ENCODE measurements at places on chromosomes 3 and 15.
A peak's percentile ranks its signal among the peaks of the same experiment; 100 is the strongest.

DNA sequence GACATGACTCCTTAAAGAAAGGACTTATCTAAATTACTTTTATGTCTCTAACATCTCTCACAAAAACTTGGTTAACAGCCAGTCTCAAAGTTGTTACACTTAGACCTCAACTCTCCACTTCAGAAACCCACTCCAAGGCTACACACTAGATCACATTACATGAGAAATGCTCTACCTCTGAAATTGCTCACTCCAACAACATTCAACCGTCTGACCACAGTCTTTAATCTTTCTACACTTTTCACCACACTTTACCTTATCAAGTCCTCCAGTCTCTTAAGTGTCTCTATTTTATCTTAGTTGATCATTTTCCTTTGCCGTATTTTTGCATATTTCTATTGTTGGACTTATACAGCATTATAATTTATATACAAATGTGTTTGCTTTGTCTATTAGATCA, 5.8 kb downstream of the SLC12A6 start:
- no peaks in the 10 kb centered on the region for H3K27me3 ChIP-seq
- H3K4me1 ChIP-seq, result peaks cover 56% of the 10 kb centered on the region
- no peak overlapping the region for H3K27ac ChIP-seq
- no peak for DNase-seq

DNA sequence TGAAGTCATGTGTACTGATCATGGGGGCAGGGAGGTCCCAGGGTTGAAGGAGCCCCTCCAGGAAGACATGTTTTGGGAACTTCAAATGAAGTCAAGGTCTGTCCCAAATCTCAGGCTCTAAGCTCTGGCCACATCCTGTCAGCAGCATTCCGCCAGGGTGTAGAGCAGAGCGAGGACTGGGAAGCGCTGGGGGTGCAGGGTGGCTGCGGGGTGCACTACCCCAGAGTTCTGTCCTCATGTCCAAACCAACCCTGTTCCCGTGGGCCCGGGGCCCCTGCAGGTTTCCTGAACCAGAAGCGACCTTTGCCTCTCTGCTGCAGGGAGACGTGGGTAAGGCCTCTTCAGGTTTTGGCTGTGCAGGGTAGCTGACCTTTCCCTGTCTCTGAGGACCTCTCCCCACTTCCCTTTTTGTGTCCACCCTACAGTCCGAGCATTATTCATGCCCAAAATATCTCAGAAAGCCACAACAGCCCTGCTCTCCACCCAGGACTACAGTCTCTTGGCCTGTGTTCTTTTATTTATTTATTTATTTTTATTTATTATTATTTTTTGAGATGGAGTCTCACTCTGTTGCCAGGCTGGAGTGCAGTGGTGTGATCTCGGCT, 26.6 kb upstream of the FLNB start:
- DNase-seq, result no peak
- H3K4me1 ChIP-seq, result peaks cover 38% of the 10 kb centered on the region
- H3K27me3 ChIP-seq, result no peaks in the 10 kb centered on the region
- no peaks in the 10 kb centered on the region for H3K36me3 ChIP-seq

DNA sequence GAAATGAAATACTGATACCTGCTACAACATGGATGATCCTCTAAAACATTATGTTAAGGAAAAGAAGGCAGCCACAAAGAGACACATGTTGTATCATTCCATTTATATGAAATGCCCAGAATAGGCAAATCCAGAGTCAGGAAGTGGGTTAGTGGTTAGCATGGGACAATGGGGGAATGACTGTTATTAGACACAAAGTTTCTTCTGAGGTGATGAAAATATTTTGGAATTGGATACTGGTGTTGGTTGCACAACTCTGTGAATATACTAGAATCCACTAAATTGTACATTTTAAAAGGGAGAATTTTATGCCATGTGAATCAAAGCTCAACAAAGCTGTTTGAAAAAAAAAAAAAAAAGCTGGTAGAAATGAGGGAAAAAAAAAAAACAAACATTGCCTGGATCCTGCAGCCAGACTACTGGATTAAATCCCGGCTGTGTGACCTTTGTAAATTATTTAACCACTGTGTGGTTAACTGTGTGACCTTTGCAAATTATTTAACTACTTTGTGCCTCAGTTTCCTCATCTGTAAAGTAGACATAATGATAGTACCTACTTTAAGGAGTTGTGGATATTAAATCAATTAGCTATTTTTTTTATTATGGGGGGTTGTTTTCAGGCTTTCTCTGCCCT, 75.6 kb upstream of the PRICKLE2 start:
- H3K36me3 ChIP-seq, result no peaks in the 10 kb centered on the region
- no peak overlapping the region for H3K4me3 ChIP-seq
- no peak for DNase-seq
- H3K4me1 ChIP-seq, result no peaks in the 10 kb centered on the region
- no peak overlapping the region for H3K27ac ChIP-seq

DNA sequence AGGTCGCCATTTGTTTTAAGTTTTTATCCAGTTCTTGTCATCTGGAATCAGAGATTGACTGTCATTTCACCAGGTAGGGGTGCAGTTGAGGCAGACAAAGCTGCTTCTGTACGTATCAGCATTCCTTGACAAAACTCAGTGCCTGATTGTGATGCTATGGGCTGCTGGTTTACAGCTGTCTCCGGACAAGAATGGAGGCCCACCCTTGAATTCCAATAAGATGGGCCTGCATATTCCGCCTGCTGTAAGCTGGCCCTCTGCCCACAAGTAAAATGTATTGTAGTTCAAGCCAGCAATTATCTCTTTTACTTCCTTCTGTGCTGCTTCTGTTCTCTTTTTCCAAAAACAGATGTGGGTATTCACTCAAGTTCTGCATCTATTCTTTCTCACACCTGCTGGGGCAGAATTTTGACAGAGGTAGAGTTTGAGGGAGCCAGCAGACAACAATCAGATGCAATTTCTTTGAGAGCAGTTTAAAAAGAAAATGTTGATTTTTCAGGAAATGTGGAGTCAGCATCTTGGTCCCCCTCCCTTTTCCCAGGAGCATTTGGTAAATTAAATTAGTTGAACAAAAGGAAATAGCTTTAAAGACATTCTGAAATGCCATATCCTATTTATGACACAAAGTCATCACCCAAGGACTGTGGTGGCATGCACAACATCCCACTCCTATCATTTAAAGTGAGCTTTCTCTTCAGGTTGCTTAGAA, 53.5 kb downstream of the IQCH start:
- no peaks in the 10 kb centered on the region for H3K36me3 ChIP-seq
- H3K4me3 ChIP-seq, result no peak overlapping the region
- no peaks in the 10 kb centered on the region for H3K27me3 ChIP-seq
- DNase-seq, result no peak

- H3K27ac ChIP-seq, result peak overlapping the region; percentile 1
- no peaks in the 10 kb centered on the region for H3K36me3 ChIP-seq
- H3K27me3 ChIP-seq, result no peaks in the 10 kb centered on the region
- peak; percentile 35 for DNase-seq
- peak overlapping the region; percentile 78 for H3K4me3 ChIP-seq
Measured at GRCh38 chr3:48187579-48188265, 495 bp downstream of the CDC25A start.

DNA sequence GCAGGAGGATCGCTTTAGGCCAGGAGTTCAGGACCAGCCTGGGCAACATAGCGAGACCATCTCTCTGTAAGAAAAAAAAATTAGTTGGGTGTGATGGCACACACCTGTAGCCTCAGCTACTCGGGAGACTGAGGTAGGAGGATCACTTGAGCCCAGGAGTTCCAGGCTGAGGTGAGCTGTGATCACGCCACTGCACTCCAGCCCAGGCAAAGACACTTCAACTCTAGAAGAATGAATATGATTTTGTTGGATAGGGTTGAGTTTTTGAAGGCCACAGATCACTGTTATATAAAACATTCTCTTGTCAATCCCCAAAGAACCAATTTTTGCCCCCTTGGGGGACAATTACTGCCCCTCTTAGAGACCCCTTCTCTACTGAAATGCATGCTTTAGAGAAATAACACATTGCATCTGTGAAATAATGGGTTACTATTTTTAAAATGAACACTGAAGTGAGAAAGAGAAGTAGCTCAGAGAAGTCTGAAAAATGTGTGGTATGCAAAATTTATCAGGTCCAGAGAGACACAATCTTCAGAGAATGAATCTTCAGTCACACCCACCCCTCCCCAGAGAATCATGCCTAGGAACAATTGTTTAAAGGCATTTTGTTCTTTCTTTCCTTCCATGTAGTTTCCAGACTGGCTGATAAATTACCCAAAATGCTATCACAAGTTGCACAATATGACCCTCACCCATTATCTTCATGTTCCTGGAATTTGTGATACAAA, 42.7 kb downstream of the METTL6 start:
- peaks cover 19% of the 10 kb centered on the region for H3K4me1 ChIP-seq
- no peak overlapping the region for H3K4me3 ChIP-seq
- no peak for DNase-seq
- no peaks in the 10 kb centered on the region for H3K27me3 ChIP-seq
- no peaks in the 10 kb centered on the region for H3K36me3 ChIP-seq

- H3K27ac ChIP-seq, result peak overlapping the region; percentile 70
- no peak for DNase-seq
- no peaks in the 10 kb centered on the region for H3K36me3 ChIP-seq
- H3K27me3 ChIP-seq, result peaks cover 39% of the 10 kb centered on the region
- no peak overlapping the region for H3K4me3 ChIP-seq
Measured at GRCh38 chr3:193815246-193816027, 222.4 kb downstream of the OPA1 start.

DNA sequence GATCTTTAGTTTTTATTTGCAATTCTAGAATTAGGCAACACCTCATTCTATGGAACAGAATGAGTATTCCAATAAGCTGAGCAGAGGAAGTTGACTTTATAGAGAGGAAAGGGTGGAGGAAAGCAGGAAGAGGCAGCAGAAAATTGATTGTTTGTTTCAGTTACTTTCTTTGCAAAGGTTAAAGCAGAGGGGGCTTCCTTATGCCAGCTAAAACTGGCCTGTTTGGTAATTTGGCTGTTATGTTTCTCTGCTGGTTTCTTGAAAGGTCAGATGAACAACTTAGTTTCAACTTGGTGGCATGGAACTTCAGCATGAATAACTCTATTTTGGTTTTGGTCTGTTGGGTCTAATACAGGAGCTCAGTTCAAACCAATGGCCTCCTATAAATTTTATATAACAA, 190.9 kb upstream of the IL12A start:
- DNase-seq, result no peak
- H3K4me3 ChIP-seq, result no peak overlapping the region
- H3K36me3 ChIP-seq, result no peaks in the 10 kb centered on the region
- H3K4me1 ChIP-seq, result peaks cover 95% of the 10 kb centered on the region

DNA sequence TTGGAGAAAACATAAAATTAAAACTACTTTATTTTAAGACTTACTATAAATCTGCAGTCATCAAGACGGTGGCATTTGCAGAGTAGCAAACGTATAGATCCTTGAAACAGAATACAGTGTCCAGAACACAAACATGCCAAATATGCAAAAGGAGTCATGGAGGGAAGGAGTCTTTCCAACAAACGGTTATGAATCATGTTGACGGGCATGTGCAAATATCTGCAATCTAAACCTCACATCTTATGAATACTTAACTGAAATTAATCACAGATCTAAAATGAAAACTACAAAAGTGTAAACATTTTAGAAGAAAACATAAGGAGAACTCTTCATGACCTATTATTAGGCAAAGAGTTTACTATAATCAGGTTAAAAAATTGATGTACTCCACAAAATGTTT, 69.4 kb downstream of the TFRC start:
- no peak for DNase-seq
- no peaks in the 10 kb centered on the region for H3K36me3 ChIP-seq
- H3K27me3 ChIP-seq, result peaks cover 9% of the 10 kb centered on the region
- no peaks in the 10 kb centered on the region for H3K4me1 ChIP-seq

GRCh38 chr15:52100807-52101442, 11.7 kb downstream of the BCL2L10 start:
- H3K4me1 ChIP-seq, result no peaks in the 10 kb centered on the region
- H3K27me3 ChIP-seq, result no peaks in the 10 kb centered on the region
- no peak overlapping the region for H3K4me3 ChIP-seq
- no peak overlapping the region for H3K27ac ChIP-seq
- no peaks in the 10 kb centered on the region for H3K36me3 ChIP-seq
- peak; percentile 79 for DNase-seq

DNA sequence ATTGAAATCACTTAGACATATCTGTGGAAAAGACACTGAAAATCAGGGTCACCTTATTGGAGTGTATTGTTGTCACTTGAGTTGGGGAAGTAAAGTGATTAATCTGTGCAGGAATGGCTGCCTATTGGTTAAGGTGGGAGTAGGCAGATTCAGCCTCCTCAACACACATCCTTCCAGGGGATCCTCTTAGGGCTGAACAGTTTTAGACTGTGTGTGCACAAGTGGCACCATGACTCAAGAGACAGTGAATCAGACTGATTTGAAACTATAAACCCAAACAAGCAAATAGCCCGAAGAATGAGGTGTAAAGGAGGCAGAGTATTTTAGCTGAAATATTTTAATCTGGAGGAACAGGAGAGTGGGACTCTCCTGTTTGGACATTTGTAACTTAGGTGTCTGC, 4.9 kb downstream of the ABHD17C start:
- no peak for DNase-seq
- H3K27ac ChIP-seq, result no peak overlapping the region
- peaks cover 19% of the 10 kb centered on the region for H3K4me1 ChIP-seq
- H3K36me3 ChIP-seq, result no peaks in the 10 kb centered on the region
- no peak overlapping the region for H3K4me3 ChIP-seq
- no peaks in the 10 kb centered on the region for H3K27me3 ChIP-seq

DNA sequence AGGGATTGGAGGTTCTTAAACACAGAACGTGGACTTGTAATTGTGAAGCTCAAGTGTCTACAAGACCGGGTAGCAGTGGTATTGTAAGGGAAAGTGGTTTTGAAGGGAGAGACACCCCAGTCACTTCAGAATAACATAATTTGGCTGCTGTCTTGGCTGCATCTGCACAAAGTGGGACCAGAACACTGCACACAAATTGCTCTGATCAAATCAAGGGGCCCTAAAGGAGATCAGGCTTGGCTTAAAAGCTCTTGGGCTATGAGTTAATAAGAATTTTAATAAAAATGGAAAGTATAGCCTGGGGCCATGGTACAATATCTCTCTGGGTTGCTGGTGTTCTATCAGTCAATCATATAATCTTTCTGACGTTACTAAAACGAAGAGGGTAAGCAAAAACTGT, 356.1 kb upstream of the ICE2 start:
- H3K27ac ChIP-seq, result no peak overlapping the region
- no peak for DNase-seq
- no peaks in the 10 kb centered on the region for H3K27me3 ChIP-seq

- H3K27ac ChIP-seq, result no peak overlapping the region
- no peak for DNase-seq
- H3K27me3 ChIP-seq, result no peaks in the 10 kb centered on the region
- peaks cover 14% of the 10 kb centered on the region for H3K36me3 ChIP-seq
- peaks cover 6% of the 10 kb centered on the region for H3K4me1 ChIP-seq
Measured at GRCh38 chr3:3771567-3771966, 27.7 kb upstream of the LRRN1 start.

GRCh38 chr3:152606146-152606545, 228.8 kb upstream of the P2RY1 start:
- H3K4me1 ChIP-seq, result no peaks in the 10 kb centered on the region
- DNase-seq, result no peak
- H3K36me3 ChIP-seq, result no peaks in the 10 kb centered on the region
- H3K4me3 ChIP-seq, result no peak overlapping the region
- H3K27ac ChIP-seq, result no peak overlapping the region
- no peaks in the 10 kb centered on the region for H3K27me3 ChIP-seq

GRCh38 chr15:40241269-40242212, 2.7 kb downstream of the PAK6 start:
- H3K4me3 ChIP-seq, result no peak overlapping the region
- no peak overlapping the region for H3K27ac ChIP-seq
- peaks cover 11% of the 10 kb centered on the region for H3K4me1 ChIP-seq
- DNase-seq, result no peak

GRCh38 chr15:27043770-27044169, 72.8 kb downstream of the GABRG3 start:
- peaks cover 28% of the 10 kb centered on the region for H3K27me3 ChIP-seq
- no peaks in the 10 kb centered on the region for H3K36me3 ChIP-seq
- no peak overlapping the region for H3K4me3 ChIP-seq
- no peak for DNase-seq
- no peaks in the 10 kb centered on the region for H3K4me1 ChIP-seq
